ENCODE measurements at places on chromosomes 3 and 15.

- peak; percentile 34 for DNase-seq
These were observed 1.7 kb downstream of the LPCAT4 start for GRCh38 chr15:34365091-34365825.

DNA sequence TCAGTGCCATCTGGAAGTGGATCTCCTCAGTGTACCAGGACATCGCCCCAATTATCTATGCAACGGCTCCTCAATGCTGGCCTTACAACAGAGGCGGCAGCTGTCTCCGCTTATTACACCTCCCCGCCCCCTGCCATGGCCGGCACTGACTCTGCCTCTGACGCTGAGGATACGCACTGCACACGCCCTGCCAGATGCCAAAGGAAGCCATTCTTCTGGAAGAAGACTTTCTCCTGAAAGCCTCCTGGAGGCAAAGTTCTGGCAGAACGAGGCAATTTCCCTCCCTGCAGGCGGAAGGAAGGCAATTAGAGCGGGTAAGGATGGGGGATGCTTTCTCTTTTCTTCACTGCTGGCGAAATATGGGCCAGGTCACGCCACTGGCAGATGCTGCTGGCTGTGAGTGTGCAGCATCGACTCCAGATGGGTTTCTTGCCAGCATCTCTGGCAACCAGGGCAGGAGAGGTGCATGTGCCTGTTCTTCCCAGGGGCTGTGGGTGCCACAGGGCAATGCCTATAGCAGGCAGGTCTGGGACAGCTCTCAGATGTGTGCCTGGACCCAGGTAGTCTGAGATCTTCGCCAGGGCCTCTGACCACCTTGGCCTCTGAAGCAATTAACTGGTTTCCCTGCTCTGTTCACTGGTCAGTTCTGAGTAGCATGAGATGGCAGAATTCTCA lies 62.2 kb upstream of the MRPS22 start:
- no peak for DNase-seq

GRCh38 chr3:43001094-43001553 lies 22.0 kb downstream of the GASK1A start:
- no peak for DNase-seq

- no peak for DNase-seq
These were observed 109.3 kb downstream of the ZIC1 start for GRCh38 chr3:147518465-147518864.

GRCh38 chr3:70800951-70801350 lies 488.5 kb upstream of the MDFIC2 start:
- no peak for DNase-seq

DNA sequence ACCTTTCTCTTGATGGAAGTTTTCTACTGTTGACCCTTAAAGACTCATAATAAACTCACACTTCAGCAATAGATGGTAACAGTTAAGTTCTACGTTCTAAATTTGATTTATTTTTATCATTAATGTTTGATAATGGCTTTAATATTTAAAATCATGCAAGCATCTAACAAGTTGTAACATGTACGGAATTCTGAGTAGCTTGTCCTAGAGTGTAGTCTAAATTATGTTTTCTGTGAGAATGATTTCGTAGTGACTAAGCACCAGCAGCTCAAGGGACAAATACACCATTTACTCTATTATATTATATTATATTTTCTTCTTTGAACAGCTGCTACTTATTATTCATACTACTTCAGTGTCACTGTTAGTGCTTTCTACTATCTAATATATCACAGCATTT lies 345.6 kb downstream of the NLGN1 start:
- DNase-seq: no peak

GRCh38 chr3:173650596-173650995 lies 253.1 kb downstream of the NLGN1 start:
- DNase-seq: no peak

GRCh38 chr3:176055836-176056235 lies 1141.4 kb downstream of the TBL1XR1 start:
- DNase-seq: no peak

DNA sequence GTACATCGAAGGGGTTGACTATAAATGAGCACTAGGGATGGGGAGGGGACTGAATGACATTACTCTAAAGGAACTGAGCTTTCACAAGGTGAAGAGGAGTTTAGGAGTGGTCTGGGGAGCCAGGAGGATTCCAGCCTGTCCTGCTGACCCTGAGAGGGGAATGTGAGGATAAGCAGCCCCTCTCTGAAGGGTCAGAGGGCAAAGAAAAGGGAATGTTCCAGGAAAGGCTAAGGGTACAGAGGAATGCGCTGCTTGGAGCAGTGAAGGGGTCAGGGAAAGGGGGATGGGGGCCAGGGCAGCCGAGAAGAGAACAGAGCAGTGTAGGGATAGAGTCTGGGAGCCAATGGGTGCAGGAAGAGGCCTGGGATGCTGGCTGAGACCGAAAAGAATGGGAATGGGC lies 28.0 kb upstream of the TPM1 start:
- DNase-seq: no peak

DNA sequence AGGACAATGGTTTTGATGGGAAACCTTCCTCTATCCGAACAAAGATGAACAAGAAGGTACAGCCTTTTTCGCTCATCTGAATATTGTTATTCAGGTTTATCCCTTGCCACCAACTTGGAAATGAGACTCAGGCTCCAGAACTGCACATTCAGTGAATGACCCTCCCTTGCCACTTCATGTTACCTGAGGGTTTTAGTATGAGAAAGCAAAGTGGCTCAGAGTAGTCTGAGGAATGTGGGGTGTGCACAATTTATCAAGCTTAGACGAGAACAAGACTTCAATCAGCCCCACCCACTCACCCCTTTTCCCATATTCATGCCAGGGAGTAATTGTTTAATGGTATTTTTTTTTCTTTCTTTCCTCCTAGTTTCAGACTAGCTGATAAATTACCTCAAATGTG lies 265.3 kb upstream of the POU1F1 start:
- DNase-seq: no peak

DNA sequence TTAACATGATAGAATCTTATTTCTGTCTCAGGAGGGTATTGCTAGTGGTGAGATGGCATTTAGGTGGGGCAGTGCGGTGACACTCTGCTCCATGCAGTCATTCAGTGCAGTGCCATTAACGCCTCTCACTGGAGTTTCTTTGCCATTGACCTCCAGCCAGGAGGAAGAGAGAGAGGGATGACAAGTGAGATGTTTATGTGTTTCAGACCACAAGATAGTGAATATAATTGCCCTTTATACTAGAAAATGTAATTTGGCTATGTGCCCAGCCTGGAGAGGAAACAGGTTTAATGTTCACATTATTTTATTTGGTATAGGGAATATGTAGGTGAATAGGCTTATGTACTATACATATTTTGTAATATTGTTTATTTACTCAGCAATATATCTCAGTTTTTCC lies 84.5 kb downstream of the ZIC1 start:
- no peak for DNase-seq

- no peak for DNase-seq
These were observed 55.8 kb upstream of the OSTN start for GRCh38 chr3:191143224-191143623.

DNA sequence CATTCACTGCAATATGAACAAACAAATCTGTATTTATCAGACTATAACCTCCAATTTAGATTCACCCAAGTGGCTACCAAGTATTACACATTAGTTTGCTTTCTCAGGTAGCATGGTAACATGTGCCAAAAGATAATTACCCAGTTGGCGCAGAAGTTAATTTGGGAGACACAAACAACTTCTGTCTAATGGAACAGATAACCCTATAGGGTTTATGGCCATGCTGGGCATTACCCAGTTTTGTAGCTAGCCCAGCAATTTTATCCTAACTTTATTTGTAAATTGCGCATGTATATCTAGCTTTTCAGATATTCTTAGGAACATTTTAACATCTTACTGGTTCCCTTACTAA lies 780 bp downstream of the RPL22L1 start:
- no peak for DNase-seq

DNA sequence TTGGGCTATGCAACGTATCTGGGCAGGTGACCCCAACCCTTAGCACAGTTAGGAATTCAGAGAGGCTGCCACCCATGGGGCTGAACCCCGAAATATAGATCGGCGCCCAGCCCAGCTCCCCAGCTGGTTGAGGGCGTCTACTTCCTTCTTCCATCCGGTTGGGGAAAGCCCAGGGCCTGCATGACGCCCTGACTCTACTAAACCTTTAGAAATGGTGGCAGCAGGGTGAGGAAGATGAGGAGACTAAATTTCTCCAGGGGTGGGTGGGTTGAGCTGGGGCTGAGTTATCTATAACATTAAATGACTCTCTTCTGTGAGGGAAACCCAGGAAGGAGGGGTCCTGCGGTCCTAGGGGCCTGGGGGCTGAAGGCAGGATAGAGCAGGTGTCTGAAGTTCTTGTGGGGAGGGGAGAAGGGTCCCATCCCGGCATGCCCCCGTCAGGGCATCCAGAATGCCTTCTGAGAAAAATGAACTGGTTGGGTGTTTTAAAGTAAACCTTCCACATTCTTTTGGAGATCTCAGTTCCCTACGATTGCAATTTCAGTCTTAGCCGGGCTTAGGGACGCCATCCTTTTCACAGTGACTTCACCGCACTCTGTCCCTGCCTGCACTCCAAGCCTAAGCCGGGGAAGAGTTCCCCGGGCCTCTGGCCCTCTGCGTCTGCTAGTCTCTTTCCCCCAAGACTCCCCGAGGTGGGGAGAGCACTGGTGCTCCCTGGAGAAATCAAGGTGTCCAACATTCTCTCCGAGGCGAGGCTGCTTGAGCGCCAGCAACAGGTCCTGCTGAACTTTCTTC lies 28.5 kb downstream of the NR2F2 start:
- peak; percentile 42 for DNase-seq

GRCh38 chr15:85858586-85859375 lies 64.1 kb upstream of the KLHL25 start:
- DNase-seq: peak; percentile 93

- DNase-seq: no peak
These were observed 64.6 kb upstream of the GALNT15 start for GRCh38 chr3:16109929-16110328.

- DNase-seq: no peak
These were observed 29.3 kb upstream of the TPM1 start for GRCh38 chr15:63013052-63013808.

- DNase-seq: no peak
These were observed 52.2 kb downstream of the GPR160 start for GRCh38 chr3:170089862-170090600.

DNA sequence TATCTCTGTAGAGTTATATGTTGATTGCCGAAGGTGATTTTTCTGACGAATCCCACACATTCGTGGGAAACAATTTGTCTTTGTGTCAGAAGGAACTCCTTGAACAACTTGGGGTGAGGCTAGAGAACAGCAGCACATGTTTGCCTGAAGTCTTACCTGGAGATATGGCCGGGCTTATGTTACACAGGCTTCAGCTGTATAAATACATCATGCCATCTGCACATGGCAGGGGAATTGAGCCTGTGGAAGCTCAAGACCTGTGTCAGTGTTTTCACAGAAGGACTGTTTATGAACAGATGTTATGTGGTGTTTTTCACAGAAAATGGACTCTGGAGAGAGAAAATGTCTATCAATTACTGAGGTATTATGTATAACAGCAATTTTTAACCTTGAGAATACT lies 203.6 kb upstream of the MDFIC2 start:
- no peak for DNase-seq

DNA sequence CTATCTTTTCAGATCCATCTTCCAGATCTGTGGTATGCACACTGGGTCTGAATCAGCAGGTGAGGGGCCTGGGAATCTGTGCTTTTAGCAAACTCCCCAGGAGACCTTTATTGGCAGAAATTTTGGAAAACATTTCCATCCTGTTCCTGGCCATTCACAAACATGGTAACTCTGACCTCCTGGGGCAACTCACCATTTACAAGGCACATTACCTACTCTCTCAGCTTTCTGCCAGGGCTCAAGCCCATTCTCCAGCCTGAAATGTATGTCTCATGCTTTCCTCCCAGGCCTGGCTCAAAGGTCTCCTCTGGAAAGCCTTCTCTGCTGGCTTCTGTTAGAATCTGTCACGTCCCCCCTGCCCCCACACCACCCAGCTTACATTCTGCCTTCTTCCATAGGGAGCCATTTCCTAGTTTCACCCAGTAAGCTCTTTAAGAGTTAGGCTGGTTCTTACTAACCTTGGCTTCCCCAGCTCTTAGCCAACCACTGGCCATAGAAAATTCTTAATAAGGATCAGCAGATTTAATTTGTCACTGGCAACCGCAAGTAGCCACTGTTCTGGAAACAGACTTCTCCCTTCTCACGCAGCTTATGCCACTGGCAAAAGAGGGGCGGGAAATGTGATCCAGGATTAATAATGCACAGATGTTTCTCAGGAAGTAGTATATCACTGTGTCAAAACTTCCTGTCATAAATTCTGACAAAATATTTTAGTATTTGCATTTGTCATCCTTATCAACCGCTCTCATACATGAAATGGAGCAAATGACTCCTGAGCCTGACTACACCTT lies 55.0 kb downstream of the RORA start:
- DNase-seq: peak; percentile 13

GRCh38 chr3:70183781-70184504 lies 128.5 kb downstream of the MDFIC2 start:
- DNase-seq: no peak

DNA sequence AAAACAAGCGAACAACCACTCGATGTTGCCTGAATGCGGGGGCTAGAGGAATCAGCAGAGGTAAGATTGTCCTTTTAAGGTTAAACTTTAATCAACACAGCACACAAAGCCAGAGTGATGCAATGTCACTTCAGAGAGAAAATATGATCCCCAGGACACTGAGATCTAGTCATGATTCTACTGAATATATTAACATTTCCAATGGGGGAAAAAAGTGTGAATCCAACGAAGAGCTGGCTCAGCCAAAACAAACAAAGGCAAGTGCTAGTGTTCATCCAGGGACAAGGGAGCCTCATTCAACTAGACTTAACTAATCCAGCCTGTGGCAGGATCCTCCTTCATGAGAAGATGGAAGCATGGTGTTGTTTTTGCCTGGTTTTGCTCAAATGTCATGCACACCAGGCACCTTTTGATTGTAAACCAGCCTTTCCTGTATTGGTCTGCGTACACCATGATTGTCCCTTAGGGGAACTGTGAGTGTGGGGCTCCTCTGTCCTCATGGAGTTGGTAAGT lies 35.8 kb downstream of the SCG5 start:
- no peak for DNase-seq

DNA sequence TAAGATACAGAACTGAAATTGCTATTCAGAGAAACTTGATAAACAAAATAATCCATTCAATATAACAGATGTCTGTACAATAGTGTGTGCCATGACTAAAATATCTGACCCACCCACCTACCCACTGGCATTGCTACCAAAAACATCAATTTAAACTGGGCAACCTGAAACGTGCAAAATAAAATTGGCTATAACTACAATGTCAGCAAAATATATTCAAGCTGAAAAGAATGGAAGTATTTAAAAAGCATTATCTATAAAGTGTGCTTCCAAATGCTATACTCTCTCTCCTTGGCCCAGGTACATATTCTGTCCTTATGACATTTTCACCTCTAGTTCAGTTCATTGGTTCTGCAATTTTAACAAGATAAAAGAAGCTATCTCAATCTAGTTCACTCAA lies 379.6 kb upstream of the ATP11B start:
- no peak for DNase-seq
